ENCODE measurements at places on chromosomes 16 and 17.
A peak's percentile ranks its signal among the peaks of the same experiment; 100 is the strongest.

DNA sequence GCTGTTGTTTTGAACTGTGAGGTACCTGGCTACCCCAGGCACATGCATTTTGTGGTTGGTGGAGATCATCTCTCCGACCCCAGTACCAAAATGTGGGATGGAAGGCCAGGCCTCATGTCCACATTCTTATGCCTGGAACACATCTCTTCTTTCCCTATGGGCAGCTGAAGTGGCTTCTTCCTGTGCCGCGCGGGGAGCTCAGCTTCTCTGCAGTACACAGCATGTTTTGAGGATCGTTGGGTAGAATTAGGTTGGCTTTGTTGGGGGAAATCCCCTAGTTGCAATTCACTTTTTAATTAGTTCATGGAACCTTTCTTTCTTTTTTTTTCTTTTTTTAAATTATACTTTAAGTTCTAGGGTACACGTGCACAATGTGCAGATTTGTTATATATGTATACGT lies 242.1 kb downstream of the MSI2 start:
- no peak for DNase-seq

GRCh38 chr17:72386619-72387237 lies 265.9 kb downstream of the SOX9 start:
- no peak for DNase-seq

- no peak for DNase-seq
Observed at GRCh38 chr16:2001035-2001434, 8.6 kb downstream of the ZNF598 start.

GRCh38 chr16:25699069-25699468 lies 7.3 kb downstream of the HS3ST4 start:
- DNase-seq, result no peak

GRCh38 chr17:32671896-32672295 lies 185.1 kb downstream of the CDK5R1 start:
- no peak for DNase-seq

- DNase-seq, result no peak
Observed at GRCh38 chr17:55681342-55681700, 41.3 kb downstream of the TMEM100 start.

GRCh38 chr16:70478912-70479341 lies 24.5 kb downstream of the FCSK start:
- DNase-seq, result no peak

DNA sequence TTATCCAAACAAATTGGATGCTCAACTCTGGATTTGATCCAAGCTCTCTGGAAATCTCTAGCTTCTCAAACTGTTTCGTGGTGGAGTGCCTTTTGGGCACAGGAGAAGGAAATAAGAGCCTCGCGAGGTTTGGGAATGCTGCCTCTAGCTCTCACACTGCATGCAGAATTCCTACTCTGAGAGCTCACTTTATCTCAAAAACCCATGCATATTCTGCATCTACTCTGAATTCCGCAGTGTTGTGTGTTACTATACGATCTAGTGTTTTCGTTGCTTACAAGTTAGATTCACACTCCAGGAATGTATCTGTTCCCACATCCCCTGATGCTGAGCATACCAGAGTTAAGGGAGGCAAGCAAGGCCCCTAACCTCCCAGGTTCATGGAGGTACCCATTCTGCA lies 462.7 kb downstream of the WWOX start:
- no peak for DNase-seq

DNA sequence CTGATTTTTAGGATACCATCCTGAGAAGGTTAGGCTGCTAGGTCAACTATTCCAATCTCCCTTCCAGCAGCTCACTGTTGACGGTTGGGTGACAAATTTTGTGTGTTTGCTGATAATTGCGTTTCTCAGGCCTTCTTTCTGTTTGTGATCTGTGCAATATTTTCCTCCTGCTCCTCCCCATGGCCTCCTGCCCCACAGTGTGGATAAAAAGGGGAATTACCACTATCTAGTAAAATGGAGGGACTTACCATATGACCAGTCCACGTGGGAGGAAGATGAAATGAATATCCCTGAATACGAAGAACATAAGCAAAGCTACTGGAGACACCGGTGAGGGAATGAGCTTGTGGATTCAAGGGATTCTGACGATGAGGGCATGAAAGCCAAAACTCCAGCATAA lies 9.2 kb downstream of the CHD3 start:
- no peak for DNase-seq

DNA sequence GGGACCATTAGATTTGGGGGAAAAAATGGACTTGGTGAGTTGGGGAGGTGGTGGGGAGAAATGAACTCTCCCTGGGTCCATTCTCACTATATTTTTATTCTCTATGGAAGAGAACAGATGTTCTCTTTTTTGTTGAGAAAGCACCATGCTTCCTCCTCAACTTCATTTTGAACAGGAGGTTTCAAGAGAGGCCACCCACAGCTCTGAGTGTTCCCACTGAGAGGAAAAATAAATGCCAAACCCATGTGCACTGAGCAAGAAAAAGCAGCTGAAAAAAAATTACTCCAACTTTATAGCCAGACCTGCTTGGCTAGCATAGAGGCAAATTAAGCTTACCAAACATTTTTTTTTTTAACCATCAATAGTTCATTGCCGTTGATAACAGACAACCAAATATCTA lies 883.6 kb downstream of the KCNJ2 start:
- DNase-seq, result no peak

DNA sequence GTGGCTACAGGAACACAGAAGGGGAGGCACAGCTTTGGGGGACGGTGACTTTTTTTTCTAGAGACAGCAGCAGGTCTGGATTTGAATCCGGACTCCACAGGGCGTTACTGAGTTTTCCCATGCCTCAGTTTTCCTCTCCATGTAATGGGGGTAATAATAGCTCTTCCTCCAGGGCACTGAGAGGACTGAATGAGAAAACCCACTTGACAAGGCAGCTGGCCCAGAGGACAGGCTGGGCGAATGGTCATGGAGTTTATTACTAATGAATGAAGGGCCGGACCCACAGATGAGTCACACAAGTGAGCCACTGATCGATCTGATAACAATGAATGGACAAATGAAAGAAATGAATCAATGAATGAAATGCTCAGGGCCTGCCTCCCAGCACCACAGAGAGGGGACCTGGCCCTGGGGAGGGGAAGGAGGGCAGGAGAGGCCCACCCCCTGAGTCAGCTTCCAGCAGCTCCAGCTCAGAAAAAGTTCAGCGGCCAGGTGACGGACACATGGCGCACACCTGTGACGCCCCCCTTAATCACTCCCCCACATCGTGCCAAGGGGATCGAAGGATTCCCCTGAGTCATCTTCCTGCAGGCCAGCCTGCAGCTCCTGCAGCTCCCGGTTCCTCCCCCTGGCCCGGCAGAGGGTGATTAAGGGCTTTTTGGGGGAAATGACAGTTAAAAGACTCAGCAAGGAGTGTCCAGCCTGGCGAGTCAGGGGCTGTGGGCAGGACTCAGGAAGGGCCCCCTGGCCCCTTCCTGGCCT lies 54.3 kb downstream of the SOCS1 start:
- DNase-seq, result no peak

- DNase-seq, result no peak
Observed at GRCh38 chr16:59635674-59636073, 901.6 kb upstream of the GOT2 start.

DNA sequence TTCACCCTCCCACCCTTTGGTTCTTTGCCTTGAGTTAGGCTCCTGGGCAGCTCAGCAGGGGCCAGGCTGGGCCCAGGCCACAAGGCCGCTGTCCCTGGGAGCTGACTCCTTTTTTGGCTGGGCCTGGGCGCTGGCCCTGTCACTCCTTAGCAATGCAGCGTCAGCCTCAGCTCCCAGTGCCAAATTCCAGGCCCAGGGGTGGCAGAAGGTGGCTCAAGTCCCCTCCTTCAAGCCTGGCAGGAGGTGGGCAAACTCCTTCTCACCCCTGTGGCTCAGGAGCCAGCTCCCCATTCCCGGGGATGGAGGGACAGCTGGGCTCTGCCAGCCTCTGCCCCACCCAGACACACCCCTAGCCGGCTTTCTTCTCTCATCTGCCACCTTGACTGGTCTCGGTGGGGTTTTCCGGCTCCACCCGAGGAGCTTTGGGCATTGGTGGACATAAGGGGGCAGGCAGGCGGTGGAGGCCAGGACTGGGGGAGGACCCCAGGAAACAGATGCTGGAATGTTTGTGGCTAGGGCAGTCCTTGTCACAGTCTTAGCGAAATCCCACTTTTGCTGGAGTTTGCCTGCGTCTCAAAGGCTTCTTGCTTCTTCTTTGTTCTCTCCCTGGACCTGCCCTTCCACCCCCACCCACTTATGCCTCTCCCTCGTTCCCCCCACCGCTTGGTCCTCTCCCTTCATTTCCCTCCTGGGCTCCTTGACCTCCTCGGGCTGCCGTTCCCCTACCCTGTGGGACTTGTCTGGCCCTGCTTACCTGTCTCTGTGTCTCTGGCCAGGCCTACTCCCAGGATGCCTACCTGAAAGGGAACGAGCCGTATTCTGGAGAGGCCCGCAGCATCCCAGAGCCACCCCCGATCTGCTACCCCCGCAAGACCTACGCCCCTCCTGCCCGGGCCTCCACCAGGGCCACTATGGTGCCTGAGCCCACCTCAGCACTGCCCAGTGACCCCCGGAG lies 37.4 kb downstream of the ARHGAP23 start:
- no peak for DNase-seq

- no peak for DNase-seq
Observed at GRCh38 chr17:82351254-82351712, 7.8 kb upstream of the TEX19 start.

GRCh38 chr16:1208239-1208830 lies 16.7 kb downstream of the TPSG1 start:
- DNase-seq, result no peak

- no peak for DNase-seq
Observed at GRCh38 chr16:2910441-2910969, 1.2 kb upstream of the FLYWCH1 start.

- DNase-seq, result no peak
Observed at GRCh38 chr16:72561-73548, at the start of gene RHBDF1. TSS of gene RHBDF1 (minus strand) at chr16:72631. CDS start at chr16:65015, 7,616 bp downstream.

- no peak for DNase-seq
Observed at GRCh38 chr17:58195518-58196123, 3.1 kb downstream of the EPX start.

- no peak for DNase-seq
Observed at GRCh38 chr16:65313936-65314626, 192.2 kb upstream of the CDH11 start.

- DNase-seq, result no peak
Observed at GRCh38 chr17:82623707-82624106, 24.5 kb downstream of the WDR45B start.

DNA sequence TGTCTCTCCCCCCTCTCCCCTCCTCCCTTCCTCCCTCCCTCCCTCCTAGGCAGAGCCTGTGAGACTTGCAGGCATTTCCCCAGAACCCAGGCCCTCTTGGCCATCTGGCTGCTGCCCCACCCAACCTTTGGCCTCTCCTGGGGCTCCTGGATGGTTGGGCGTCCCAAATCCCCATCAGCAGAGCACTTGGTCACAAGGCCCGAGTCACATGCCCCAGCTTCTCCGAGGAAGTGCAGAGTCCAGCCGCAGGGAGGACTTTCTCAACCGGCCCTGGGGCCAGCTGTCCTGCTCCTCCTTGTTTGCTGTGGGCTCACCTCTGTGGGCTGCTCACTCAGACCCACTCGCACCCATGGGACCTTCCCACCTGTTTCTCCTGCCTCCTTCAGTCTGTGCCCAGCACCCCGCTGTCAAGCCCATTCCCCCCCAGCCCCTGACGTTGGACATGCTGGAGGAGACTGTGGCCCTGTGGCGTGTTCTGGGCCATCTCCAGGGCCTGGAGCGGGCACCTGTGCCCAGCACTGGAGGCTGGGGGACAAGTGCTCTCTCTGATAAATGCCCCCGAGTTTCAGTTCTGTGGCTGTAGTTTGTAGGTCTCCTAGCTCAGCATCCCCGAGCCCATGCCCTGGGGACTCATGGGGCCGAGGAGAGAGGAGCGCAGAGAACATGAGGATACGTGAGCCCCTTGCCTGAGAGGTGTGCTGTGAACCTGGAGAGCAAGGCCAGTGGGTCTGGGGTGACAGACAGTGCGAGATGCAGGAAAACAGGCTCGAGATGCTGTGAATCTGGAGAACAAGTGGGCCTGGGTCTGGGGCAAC lies 42.3 kb upstream of the ZNF750 start:
- DNase-seq, result peak; percentile 38

DNA sequence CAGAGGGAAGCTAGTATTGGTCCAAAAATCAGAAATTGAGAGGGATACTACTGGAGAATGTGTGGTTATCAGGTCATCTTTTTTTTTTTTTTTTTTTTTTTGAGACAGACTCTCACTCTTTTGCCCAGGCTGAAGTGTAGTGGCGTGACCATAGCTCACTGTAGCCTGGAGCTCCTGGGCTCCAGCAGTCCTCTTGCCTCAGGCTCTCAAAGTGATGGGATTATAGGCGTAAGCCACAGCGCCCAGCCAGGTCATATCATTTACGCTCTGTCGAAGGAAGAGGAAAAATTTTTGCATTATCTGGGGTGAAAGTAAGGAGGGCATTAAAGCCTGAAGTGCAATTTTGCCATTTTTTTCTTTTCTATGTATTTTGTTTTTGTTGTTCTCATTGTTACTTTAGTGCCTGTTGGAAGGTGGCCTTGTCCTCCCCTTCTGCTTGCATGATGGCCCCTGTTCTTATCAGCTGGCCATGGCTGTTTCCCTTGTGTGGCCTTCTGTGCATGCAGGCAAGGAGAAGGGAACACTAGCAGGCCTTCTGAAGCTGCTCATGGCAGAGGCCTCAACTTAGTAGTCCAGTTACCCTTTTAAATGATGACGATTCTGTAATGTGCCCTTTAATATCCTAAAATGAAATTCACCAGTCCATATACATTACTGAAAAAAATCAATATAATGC lies 118.3 kb downstream of the SPECC1 start:
- DNase-seq, result no peak

DNA sequence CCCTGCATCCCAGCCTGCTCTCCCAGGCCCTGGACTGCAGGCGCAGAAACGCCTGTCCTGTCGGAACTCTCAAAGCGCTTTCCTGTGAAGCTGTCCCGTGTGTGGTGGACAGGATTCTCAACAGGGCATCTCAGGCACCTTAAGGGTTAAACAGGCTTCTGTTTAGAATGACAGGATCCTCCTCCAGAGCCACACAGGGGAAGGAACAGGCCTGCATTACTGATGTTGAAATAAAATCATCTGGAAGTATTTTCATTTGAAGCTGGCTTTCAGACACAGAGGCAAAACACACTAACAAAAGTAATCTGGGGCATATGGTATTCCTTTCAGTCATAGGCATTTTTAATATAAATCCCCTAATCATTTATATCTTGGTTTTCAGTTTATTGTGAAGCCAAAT lies 7.4 kb downstream of the HS3ST3A1 start:
- no peak for DNase-seq

- no peak for DNase-seq
Observed at GRCh38 chr17:48470388-48471034, 40.5 kb upstream of the SKAP1 start.

GRCh38 chr17:34265711-34266110 lies 4.3 kb upstream of the CCL7 start:
- no peak for DNase-seq

- DNase-seq, result no peak
Observed at GRCh38 chr16:29994600-29995323, 655 bp downstream of the HIRIP3 start.

DNA sequence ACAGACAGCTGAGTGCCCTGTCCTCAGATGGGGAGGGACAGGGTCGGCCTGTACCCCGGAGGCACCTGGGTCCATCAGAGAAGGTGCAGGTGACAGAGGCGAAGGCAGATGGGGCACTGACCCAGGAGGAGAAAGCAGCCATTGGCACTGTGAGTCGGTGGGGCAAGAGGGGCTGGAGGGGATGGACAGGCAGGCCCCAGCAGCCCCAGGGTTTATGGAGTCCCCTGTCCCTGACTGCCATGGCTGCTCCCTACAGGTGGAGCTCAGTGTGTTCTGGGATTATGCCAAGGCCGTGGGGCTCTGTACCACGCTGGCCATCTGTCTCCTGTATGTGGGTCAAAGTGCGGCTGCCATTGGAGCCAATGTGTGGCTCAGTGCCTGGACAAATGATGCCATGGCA lies 32.1 kb downstream of the ANKRD40 start:
- DNase-seq, result no peak
